Activated CD4-positive, alpha-beta T cell treated with anti-CD3 and anti-CD28 coated beads for 48 hours (primary cell): ENCODE measurements at places on chromosomes 11 and 22.

DNA sequence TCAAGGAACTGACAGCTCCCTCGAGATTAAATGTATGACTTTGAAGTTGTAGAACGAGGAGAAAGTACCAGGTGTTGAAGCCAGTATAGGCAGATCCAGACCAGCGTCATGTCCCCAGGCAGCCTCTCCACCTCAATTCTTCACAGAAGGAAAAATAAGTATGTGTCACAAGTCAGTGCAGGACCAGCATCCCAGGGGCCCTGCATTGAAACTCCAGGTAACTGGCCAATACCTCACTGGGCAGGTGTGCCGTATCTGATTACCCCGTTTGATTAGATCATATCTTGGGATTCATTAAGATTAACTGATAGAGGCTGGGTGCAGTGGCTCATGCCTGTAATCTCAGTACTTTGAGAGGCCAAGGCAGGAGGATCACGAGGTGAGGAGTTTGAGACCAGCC is 466.7 kb upstream of the B3GAT1 start:
- no peak for DNase-seq

DNA sequence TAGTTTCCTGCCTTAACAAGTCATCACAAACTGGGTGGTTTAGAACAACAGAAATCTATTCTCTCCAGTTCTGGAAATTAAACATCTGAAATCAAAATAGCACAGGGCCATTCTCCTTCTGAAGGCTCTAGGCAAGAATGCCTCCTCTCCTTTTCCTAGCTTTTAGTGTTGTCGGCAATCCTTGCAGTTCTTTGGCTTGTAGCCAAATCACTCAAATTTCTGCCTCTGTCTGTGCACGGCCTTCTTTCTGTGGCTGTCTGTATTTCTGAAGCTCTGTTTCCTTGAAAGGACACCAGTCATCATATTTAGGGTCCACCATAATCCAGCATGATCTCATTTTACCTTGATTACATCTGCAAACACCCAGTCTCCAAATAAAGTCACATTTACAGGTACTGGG is 795.5 kb downstream of the METTL15 start:
- no peak for DNase-seq

- DNase-seq = peak; percentile 23
These were observed 21.6 kb upstream of the C11orf96 start for GRCh38 chr11:43920598-43921419.

DNA sequence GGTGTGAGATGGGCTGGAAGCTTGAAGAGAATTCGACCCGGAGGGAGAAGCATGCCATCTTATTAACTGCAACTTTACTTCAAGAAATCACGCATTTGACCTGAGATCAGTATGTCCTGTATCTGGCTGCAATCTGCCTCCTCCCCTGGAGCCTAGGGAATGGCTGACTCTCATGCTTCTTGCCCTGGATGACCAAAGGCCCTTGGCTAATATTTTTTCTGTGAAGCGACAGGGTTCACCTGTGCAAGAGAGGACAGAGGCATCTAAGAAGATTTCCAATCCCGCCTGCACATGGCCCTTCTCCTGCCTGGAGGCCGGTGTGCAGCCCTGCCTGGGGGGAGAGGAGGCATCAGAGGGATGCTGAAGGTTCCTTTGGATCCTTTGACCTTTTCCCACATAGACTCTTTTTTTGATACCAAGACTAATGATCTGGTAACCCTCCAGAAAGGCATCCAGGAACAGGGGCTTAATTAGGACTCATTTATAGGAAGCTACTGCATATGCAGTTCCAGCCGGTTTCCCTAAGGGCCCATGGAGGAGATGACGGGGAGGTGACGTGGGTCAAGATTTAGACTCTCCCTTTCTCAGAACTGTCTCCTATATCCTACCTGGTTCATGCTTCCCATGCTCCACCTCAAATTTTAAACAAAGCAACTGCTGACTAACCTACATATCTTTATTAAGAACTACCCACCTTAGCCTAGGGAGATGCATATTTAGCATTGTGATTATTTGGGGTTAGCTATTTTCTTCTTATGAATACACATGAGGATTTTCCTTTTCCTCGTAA is 50.8 kb downstream of the NTM start:
- no peak for DNase-seq

GRCh38 chr11:62922653-62923431 is 1.7 kb upstream of the CHRM1 start:
- DNase-seq = peak; percentile 68

- no peak for DNase-seq
These were observed 18.4 kb downstream of the TSPAN4 start for GRCh38 chr11:861105-861479.

- peak; percentile 12 for DNase-seq
These were observed 39.0 kb downstream of the SLC22A12 start for GRCh38 chr11:64629796-64630562.

DNA sequence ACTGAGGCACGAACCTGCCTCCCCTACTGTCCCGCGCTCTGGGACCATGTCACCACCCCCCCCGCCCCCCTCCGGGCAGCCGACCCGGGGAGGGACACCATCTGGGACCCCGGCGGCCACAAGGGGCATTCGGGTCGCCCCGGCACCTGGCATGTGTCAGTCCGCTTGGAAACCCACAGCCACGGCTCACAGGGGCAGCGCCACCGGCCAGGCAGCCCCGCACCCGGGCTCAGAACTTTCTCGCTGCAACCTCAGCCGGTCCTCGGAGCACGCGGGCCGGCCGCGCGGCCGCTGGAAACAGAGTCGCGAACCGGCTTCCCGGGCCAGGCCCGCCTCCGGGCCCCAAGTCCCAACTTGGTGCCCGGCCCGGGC is 159.9 kb upstream of the GRK3 start:
- no peak for DNase-seq

- no peak for DNase-seq
These were observed 321.8 kb downstream of the TBC1D22A start for GRCh38 chr22:47084226-47084625.

DNA sequence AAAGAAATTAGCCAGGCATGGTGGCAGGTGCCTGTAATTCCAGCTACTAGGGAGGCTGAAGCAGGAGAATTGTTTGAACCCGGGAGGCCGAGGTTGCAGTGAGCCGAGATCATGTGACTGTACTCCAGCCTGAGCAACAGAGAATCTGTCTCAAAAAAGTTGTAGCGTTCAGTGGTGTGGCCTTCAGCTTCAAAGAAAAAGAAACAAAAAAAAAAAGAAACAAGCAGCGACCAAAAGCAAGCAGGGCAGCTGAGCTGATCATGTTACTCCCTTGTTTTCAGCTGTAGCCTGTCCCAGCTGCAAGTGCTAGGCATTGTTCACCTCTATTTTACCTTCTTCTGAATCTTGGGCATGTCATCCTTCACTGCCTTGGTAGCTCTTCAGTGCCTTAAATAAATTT is 37.0 kb downstream of the SFI1 start:
- DNase-seq = no peak

- DNase-seq = peak; percentile 11
These were observed 148.1 kb downstream of the FAM76B start for GRCh38 chr11:95641495-95641894.

- no peak for DNase-seq
These were observed 8.2 kb downstream of the PATL1 start for GRCh38 chr11:59660621-59661020.

DNA sequence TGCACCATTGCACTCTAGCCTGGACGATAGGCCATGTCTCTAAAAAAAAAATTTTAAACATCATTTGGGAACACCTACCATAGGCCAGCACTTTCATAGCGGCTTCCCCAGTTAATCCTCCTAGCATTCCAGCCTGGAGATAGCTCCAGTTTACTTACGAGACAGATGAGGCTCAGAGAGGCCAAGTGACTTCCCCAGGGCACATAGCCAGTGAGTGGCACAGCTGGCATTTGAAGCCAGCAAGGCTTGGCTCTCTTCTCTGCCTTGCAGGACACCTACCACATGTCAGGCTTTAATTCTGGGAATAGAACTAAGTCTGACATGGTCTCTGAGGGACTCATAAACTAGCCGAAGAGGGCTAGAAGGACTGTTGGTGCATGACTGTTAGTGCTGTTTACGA is 4.9 kb upstream of the TAGLN start:
- DNase-seq = no peak

GRCh38 chr22:20918663-20919218 is 1.5 kb downstream of the CRKL start:
- DNase-seq = peak; percentile 4

DNA sequence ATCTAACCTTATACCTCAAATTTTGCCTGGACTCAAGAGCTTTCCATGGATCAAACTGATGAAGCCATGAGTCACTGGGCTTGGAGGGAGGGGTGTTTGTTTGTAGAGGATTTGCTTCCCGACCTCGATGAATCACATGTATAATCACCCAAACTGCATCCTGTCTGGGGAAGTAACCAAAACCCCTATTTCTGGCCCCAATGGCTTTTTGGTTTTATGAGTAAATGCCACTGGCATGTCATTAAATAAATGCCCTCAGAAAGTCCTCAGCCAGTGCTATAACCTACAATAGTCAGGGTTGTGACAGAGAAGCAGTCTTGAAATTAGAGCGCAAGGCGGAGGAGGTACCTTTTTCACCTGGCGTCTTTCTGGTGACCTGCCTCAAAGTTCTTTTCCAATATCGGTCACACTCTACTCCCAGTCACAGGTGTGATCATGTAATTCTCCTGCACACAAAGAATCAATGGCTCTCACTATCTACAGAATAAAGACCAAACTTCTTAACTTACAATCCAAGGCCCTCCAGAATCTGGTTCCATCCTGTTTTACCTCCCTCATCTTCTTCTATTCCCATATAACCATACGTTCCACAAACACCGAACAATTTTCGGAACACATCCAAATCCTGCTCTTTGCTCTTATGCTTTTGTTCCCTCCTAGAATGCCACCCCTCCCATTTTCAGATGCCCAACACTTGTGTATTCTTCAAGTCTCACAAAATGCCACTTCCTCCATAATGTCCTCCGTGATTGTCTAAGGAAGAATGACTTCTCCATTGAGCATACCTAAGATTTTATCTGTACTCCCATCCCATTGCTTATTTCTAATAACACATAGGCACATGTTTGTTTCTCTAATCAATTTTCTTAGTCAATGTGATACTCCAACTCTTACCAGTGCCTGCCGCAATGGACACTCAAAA is 81.3 kb upstream of the BLID start:
- DNase-seq = no peak

DNA sequence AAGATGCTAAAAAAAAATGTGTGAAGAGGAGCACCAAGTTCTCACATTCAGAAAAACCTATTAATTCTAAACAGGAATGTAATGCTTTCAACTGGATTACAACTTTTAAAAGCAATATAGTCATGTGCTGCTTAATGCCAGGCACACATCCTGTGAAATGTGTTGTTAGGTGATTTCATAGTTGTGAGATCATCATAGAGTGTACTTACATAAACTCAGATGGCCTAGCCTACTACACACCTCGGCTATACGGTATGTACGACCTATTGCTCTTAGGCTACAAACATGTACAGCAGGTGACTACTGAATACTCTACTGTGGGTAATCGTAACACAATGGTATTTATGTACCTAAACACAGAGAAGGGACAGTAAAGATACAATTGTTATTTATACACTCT is 142.3 kb downstream of the RBFOX2 start:
- no peak for DNase-seq

GRCh38 chr11:67354075-67355022 is 1.0 kb upstream of the POLD4 start:
- DNase-seq = peak; percentile 32

DNA sequence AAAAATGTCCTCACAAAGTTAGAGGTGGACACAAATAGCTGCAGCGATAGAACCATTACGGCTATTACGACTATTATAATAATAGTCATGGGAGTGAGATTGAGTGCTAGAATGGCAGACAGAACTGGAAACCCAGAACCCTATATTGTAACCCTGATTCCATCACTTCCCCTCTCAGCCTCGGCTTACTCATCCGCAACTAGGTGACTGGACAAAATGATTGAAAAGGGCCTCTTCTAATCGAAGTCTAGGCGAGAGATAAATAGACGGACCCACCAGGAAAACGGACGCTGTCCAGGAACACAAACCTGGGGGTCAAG is 629 bp downstream of the PSMA1 start:
- DNase-seq = peak; percentile 40

DNA sequence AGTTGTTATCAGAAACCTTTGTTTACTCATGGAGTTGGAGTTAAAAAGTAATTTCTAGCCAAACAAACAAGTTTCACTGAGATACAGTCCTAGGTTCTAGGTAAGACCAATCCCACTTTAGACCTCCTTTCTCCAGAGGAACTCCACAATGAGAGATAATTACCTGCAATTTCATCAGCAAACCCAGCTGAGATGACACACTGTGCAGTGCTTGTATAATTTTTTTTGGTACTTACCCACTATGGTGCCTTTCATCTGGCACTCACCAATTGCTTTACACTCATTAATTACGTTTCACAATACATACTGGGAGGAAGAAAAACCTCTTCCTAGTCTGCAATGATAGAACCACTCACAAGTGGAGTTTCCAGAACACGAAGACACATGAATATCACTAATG is 1.8 kb upstream of the MUC15 start:
- DNase-seq = no peak

DNA sequence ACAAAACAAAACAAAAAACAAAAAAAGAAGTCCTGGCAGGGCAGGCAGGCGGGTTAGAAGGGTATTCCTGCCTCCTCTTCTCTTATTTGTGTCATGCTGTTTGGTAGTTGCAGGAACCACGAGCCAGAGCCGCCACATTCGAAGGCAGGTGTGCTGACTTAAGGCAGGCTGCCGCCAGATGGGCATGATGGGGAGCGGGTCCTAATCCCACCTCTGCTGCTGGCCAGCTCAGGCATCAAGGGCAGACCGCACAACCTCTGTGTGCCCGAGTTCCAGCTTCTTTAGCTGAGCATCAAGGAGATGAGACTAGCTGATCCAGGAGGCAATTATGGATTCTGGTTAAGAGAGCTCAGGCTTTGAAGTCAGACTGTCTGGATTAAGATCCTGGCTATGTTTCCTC is 12.1 kb downstream of the OAF start:
- no peak for DNase-seq

DNA sequence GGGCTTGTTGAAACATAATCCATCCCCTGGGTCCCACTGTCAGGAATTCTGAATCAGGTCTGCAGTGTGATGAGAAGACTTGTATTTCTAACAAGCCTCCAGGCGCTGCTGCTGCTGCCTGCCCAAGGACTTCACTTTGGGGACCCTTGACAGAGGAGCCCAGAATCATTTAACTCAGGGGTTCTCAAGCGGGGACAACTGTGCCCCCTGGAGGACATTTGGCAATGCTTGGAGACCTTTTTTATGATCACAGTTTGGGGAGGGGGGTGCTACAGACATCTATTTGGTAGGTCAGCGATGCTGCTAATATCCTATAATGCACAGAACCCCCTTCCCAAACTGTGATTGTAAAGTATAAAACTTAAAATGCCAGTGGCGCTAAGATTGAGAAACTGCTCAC is 312.8 kb downstream of the OPCML start:
- no peak for DNase-seq
